ENCODE measurements at places on chromosomes 11 and 22.

DNA sequence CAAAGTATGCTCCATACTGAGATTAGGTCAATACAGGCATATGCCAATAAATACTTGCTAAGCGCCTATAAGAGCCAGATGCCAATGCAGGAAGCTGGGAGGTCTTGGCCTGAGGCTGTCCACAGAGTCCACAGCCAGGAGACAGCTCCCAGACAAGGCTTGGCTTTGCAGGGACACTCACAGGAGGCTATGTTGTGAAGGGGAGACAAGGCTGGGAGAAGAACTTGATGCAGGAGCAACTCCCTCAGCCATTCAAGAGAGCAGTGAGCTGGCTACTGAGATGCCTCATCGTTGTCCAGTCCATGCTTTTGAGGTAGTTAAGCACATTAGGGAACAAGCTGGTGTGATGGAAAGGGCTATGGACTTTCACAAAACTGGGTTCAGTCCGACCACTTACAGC is 891.5 kb downstream of the TBC1D22A start:
- DNase-seq = no peak

DNA sequence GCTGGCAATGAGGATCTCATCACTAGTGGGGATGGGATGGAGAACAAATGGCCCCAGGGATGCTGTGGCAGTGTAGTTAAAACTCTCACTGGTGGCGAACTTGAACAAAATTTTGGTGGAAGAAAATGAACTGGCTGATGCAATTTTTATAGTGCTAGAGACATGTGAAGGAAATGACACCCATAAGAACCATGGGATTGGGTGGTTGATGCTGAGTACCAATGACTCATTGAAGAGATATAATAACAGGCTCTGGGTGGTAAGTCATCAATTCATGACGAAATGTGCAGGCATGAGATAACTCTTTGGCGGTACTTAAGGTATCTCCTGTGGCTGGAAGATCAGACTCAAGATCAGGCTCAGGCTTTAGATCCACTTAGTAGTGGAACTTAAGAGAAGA is 172.9 kb upstream of the DDI1 start:
- DNase-seq = no peak

GRCh38 chr22:41478891-41479521 is 10.1 kb downstream of the ACO2 start:
- no peak for DNase-seq

DNA sequence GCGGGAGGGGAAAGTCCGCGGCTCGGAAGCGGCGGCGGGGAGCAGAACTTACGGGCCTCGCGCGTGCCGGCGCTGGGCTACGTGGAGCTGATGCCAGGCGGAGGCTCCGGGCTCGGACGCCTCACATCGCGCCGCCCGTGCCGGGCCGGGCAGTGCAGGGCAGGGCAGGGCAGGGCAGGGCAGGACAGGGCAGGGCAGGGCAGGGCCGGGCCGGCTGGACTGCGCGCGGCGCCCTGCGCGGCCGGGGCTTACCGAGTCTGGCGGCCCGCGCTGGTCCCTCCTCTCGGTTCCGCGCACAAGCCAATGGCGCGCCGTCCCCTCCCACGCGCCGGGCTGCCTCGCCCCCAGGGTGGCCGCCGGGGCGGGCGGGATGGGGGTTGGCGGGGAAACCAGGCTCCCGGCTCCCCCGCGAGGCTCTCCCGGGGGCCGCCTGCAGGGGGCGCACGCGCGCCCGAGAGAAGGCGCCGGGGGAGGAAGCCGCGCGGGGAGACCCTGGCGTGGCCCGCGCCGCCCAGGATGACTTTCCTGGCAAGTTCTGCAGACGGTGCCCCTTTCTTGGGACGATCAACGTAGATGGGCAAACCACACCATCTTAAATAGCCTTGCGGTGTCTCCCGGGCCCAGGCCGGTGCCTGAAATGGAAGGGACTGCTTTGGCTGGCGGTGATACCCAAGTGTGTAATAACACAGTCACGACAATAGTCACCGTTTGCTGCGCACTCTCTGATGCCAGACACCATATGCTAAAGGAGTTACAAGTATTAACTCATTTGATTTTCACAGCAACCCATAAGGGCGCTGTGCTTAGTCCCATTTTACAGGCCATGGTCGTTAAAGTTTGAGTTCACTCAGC is at the start of gene TP53I11:
Gene TP53I11, minus strand, starts transcription at position 259 of the 852 bp plus-strand sequence. CDS start 12,548 bp downstream, outside the sequence.
- DNase-seq = no peak

DNA sequence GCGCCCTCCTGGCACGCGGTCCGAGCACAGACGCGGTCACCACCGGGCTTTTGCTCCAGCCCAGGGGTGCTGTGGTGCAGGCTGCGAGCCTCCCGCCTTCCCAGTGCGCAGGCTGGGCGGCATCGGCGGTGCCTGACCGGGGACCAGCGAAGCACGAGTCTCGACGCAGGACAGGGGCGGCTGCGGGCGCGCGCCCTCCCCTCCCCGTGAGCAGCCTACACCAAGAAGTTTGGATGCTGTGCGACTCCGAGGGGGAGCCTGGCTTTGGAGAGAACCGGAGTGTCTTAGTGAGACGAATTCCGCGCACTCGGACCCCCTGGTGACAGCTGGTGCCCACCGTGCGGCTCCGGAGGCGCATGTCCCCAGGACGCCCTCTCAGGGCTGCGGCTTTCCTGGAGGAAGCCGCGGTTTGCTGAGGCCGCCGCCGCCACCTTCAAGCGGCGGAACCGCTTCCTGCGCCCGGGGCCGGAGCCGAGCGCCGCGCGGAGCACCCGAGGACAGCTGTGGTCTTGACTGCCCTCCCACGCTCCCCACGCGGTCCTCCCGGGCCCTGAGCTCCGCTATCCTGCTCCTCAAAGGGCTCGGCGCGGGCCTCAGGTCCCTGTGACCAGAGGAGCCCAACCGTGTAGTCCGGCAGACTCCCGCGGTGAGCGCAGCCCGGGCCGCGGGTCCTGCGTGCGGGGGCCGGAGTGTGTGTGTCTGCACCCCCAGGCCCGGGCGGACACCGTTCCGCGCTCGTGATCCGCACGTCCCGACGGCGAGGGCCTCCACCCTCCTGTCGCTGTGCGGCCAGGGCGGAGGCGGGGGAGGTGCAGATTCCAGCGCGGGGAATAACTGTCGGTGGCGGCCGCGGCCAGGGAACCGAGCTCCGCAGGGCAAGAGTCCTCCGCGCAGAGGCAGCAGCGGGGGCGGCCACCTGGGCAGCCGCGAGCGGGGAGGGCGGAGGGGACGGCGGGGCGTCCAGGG is 1.7 kb downstream of the FGF3 start:
- no peak for DNase-seq

GRCh38 chr11:19525714-19526113 is 186.9 kb upstream of the NAV2 start:
- DNase-seq = no peak

DNA sequence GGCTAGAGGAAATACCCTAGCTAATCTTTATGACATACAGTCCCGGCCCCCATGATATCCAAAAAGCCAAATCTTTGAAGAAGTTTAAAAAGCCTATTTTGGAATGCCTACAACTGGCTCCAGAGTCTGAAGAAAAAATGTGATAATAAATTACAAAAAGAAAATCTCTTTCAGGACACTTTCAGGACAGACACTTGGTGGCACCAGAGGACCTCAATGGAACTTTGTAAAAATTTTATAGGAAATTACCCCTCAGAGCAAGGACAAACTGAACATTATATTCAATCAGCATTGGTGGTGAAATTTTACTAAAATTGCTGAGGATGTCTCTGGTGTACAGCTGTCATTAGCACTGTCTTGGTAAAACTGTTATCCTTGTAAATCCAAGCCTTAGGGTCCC is 81.0 kb downstream of the CCDC73 start:
- DNase-seq = no peak

GRCh38 chr22:46115388-46115678 is 35.0 kb upstream of the PPARA start:
- no peak for DNase-seq

GRCh38 chr11:123377355-123377754 is 52.7 kb upstream of the GRAMD1B start:
- no peak for DNase-seq

- DNase-seq = no peak
These were observed 25.0 kb downstream of the ARRB1 start for GRCh38 chr11:75326439-75326810.

- DNase-seq = no peak
These were observed 4.2 kb downstream of the SGSM1 start for GRCh38 chr22:24810043-24810749.

DNA sequence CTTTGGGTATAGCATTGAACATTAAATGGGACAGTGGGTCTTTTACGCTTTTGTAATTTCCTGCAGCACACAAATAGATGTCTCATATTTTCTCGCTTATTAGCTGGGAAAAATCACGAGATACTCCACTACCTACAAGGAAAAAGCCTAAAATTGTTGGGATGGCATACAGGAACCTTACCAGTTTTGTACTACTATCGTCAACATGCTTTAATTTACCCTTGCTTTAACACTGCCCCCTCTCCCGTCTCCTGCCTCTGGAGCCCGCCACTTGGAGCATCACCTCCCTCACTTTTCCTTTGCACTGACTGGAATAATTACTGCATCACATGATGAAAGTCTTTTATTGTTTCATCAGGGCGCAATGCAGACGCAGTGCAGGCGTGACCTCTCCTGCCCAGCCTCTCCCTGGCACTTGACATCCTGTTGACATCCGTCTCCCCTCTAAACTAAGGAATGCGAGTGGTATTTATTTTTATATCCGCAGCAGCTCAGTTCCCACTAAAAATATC is 1.0 kb upstream of the FNBP4 start:
- DNase-seq = no peak

DNA sequence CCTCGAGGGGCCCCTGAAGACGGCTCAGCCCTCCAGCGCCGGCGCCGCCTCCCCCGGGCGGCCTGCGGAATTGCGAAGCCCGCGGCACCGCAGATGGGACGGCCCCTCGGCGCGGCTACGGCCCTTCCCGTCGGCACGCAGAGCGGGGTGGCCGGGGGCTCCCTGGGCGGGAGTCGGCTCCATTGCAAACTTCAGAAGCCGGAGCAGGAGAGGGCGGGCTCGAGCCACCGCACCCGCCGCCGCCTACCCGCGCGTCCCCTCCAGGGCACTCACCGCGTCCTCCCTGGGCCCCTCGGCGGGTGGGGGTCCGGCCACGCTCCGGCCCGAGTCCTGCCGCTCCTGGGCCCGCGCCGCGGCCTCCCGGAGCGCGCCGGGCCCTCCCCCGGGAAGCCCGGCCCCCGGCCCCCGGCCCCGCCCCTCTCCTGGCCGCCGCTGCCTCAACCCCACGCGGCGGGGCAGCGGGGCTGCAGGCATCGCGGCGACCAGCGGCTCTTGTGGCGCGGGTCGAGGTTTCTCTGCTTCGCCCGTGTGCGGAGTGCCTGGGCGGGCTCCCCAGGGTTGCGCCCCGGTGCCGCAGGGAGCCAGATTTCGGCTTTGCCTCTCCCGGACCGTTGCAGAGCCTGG is at the start of gene PACSIN3:
Gene PACSIN3, minus strand, starts transcription at position 359 of the 624 bp plus-strand sequence. CDS start 3,707 bp downstream, outside the sequence.
- no peak for DNase-seq

GRCh38 chr22:41557401-41558240 is 3.2 kb upstream of the CSDC2 start:
- no peak for DNase-seq

- no peak for DNase-seq
These were observed 169.1 kb upstream of the B3GAT1 start for GRCh38 chr11:134581121-134581626.

GRCh38 chr22:41834005-41834944 is 1.4 kb downstream of the SREBF2 start:
- DNase-seq = no peak

- DNase-seq = no peak
These were observed 19.4 kb upstream of the CTSD start for GRCh38 chr11:1782831-1783724.

- DNase-seq = no peak
These were observed 3.1 kb downstream of the DRD4 start for GRCh38 chr11:640021-640706.

GRCh38 chr11:71232364-71232763 is 20.0 kb downstream of the SHANK2 start:
- no peak for DNase-seq

DNA sequence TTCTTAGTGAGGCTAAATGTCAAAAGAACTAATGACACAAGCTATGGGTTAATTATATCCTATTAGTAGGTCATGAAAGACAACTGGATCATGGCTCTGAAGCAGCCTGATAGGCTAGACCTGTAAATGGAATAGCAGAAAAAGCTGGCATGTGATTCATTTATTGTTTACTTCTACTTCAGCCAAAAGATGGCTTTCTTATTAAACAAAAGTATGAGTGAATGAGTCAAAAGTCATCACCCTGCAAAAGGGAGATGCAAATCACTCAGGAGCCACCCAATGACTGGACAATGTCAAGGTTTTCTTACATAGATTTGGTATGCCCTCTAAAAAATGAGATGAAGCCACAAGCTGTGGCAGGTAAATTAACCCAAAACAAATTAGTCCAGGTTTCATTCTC is 138.0 kb downstream of the TRPC6 start:
- DNase-seq = no peak

GRCh38 chr11:34105957-34106504 is 602 bp downstream of the NAT10 start:
- no peak for DNase-seq

DNA sequence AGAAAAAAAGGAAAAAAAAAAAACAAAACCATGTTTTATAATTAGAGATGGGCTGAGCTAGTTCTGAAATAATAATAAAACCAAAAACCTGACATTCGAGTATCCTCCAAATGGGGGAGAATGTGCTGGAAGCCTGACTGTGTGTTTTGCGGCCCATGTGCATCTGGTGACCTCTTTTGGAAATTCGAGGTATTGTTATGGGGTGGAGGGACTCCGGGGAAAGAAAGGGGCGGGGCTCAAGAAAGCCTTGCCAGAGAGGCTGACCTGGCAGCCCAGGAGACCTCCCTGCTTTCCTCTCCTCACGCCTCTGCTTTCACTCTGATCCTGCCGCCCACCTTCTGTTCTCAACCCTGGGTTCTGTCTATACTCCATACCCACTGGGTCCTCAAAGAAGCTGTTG is 72.9 kb downstream of the CTTN start:
- DNase-seq = no peak

GRCh38 chr11:12999597-12999996 is 9.5 kb upstream of the RASSF10 start:
- DNase-seq = no peak

DNA sequence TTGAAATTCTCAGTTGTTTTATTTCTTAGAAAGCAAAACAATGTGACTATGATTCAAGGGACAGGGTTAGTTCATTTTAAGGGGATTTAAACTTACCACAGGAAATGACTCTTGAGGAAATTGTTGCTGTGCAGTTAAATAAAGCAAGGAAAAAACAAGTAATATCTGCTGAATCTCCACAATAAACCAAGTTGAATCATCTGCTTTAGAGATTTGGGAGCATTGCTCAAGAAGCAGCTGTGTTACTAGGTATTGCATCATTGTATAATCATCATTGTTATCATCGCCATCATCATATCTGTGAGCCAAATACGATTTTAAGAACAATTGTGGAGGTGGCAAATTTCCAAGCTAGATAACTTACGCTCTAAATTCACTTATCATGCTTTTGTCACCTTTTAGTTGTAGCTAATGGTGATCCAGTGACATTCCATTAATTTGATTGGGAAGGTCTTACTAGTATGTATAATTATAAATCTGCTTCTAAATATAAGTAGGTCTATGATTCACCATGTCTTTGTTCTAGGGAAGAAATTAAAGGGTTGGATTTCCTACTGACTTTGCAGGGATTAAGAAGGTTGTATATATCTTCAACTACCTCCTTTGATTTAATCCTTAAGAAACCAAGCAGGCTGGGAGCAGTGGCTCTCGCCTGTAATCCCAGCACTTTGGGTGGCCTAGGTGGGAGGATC is 19.9 kb downstream of the MMP10 start:
- DNase-seq = no peak

GRCh38 chr11:22558664-22559063 is 67.0 kb downstream of the FANCF start:
- DNase-seq = no peak

- DNase-seq = no peak
These were observed 88.6 kb downstream of the ETS1 start for GRCh38 chr11:128498721-128499245.

- DNase-seq = no peak
These were observed 22.9 kb upstream of the MRPL17 start for GRCh38 chr11:6705905-6706535.

Measured in esophagus squamous epithelium (tissue), 5 donors.